SK-N-SH (cell line): ENCODE measurements at places on chromosomes 2 and 18.

DNA sequence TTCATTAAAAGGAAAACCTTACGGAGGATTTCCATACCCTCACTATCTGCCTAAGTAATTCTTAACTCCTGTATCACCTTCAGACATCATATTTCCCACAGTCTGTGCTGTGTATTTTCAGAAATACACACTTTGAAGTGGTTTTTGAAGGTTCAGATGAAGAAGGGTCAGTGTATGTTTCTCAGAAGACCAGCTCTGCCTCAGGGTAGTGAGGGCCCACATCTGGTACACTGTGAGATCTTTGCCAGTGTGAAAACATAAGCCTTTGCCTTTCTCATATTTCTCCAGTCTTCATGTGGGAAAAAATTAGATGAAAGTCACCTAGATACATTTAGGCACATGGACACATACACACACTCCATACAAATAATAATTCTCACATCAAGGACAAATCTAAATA, 408.4 kb downstream of the RIT2 start:
- no peak for DNase-seq

- DNase-seq, result no peak
These were observed 154.3 kb downstream of the NDUFA10 start for GRCh38 chr2:239870863-239871262.

- no peak for DNase-seq
These were observed 91.7 kb downstream of the KLF7 start for GRCh38 chr2:207073801-207074678.

DNA sequence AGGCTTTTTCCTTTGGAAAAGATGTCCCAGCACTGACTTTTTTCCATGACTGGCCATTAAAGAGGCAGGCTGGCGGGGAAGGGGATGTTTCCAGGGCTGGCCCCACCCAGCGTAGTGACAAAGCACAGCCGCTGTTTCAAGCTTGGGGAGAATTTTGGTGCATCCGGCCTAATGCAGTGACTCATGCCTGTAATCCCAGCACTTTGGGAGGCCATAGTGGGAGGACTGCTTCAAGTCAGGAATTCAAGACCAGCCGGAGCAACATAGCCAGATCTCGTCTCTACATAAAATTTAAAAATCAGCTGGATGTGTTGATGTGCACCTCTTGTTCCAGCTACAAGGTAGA, 78.0 kb upstream of the SH3BP4 start:
- DNase-seq, result no peak

GRCh38 chr2:216008387-216008786, 5.0 kb downstream of the MREG start:
- DNase-seq, result no peak
